Breast epithelium (tissue), 4 donors: ENCODE measurements at places on chromosomes 13 and 19.

- no peaks in the 10 kb centered on the region for H3K4me1 ChIP-seq
- no peaks in the 10 kb centered on the region for H3K27me3 ChIP-seq
- H3K36me3 ChIP-seq: no peaks in the 10 kb centered on the region
- H3K4me3 ChIP-seq: no peak overlapping the region
Measured at GRCh38 chr13:54387625-54388024, 1359.0 kb downstream of the OLFM4 start.

GRCh38 chr19:5024282-5024681, 55.4 kb downstream of the KDM4B start:
- DNase-seq: no peak
- no peak overlapping the region for H3K27ac ChIP-seq
- no peaks in the 10 kb centered on the region for H3K27me3 ChIP-seq
- no peak overlapping the region for H3K4me3 ChIP-seq
- no peaks in the 10 kb centered on the region for H3K4me1 ChIP-seq

DNA sequence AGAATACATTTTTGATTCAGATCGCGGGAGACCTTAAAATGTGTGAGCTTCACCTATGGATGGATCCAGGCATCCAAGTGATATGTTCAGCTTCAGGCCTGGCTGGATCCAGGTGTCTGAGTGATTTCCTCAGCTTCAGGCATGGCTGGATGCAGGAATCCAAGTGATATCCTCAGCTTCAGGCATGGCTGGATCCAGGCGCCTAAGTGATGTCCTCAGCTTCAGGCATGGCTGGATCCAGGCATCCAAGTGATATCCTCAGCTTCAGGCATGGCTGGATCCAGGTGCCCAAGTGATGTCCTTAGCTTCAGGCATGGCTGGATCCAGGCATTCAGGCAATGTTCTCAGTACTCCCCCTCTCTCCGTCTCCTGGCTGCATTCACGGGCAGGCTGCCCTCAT, 60.7 kb downstream of the KCNC3 start:
- H3K4me1 ChIP-seq: no peaks in the 10 kb centered on the region
- no peak overlapping the region for H3K4me3 ChIP-seq
- H3K36me3 ChIP-seq: no peaks in the 10 kb centered on the region
- no peaks in the 10 kb centered on the region for H3K27me3 ChIP-seq
- no peak overlapping the region for H3K27ac ChIP-seq
- DNase-seq: no peak

- no peaks in the 10 kb centered on the region for H3K4me1 ChIP-seq
- no peak overlapping the region for H3K27ac ChIP-seq
- no peak overlapping the region for H3K4me3 ChIP-seq
- DNase-seq: no peak
- no peaks in the 10 kb centered on the region for H3K27me3 ChIP-seq
Measured at GRCh38 chr19:14400951-14401431, 18.1 kb downstream of the DDX39A start.

DNA sequence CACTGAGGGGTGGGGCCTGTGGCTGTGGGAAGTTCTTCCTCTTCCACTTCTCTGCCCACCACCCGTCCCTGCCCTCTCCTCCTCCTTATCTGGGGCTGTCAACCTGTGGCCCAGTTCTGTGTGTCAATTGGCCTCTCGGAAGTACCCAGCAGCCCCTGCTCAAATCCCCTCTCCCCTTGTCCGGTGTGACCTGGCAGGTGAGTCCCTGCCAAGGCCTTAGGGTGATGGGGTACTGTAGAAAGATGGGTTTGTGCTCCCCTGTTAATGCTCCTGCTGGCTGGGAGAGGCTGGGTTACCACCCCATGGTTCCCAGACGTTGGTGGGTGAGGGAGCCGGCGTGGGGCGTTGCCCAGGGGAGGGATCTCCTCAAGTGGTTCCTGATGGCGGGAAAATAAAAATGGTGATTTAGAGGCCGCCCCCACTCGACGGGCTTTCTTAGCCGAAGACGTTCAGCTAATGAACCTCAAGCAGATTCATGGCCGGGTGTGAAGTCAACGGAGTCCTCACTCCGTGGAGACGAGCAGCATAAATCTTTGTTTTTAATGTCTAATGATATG, 141.2 kb downstream of the URI1 start:
- H3K27me3 ChIP-seq: peaks cover 3% of the 10 kb centered on the region
- H3K27ac ChIP-seq: no peak overlapping the region
- no peak overlapping the region for H3K4me3 ChIP-seq
- H3K4me1 ChIP-seq: no peaks in the 10 kb centered on the region
- H3K36me3 ChIP-seq: no peaks in the 10 kb centered on the region

DNA sequence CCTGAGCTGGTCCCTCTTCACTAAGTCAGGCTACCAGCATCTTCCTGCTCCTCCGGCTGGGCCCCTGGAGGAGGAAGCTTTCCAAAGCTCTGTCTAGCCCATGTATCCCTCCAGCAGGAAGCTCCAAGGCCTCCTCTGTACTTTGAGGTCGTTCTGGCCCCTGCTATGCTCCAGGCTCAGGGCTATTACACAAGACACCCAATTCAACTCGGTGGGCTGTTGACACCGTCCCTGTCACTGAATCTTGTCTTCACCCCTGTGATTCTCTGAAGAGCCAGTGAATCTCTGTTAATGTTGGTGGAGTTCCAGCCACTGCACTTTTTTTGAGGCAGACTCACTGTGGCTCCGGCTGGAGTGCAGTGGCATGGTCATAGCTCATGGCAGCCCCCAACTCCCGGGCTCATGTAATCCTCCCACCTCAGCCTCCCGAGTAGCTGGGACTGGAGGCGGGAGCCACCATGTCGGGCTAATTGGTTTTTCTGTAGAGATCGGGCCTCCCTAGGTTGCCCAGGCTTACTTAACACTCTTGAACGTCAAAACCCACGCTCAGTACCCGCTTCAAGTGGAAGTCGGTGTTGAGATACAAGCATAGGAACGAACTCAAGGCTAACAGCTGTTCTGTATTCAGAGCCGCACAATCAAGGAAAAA, 512 bp upstream of the REX1BD start:
- no peak for DNase-seq
- H3K4me3 ChIP-seq: peak overlapping the region; percentile 93
- H3K4me1 ChIP-seq: no peaks in the 10 kb centered on the region
- H3K27ac ChIP-seq: peak overlapping the region; percentile 72
- H3K36me3 ChIP-seq: no peaks in the 10 kb centered on the region
- no peaks in the 10 kb centered on the region for H3K27me3 ChIP-seq
